ENCODE measurements at places on chromosomes 12 and 14.

- no peak for DNase-seq
Measured at GRCh38 chr12:2691006-2691344, 103.8 kb upstream of the FKBP4 start.

DNA sequence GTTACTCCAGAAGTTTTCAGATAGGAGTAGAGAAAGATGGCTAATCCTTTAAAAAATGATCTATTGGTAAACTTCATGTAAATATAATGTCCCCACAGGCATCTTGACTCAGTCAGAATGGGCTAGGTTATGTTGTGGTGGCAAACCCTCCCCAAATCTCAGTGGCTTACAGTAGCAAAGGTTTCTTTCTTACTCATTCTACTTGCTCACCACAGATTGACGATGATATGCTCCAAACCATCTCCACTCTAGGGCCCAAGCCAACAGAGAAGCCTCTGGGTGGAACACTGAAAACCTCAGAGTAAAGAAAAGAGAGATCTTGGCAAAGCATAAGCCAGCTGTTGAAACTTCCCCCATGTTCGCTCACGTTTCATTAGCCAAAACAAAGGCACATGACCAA lies 146.4 kb downstream of the EMP1 start:
- no peak for DNase-seq

GRCh38 chr12:4046495-4046840 lies 173.3 kb upstream of the PARP11 start:
- DNase-seq, result no peak

GRCh38 chr12:131800594-131801135 lies 27.5 kb upstream of the MMP17 start:
- no peak for DNase-seq

GRCh38 chr12:129911428-129912049 lies 7.7 kb upstream of the TMEM132D start:
- DNase-seq, result no peak

- no peak for DNase-seq
Measured at GRCh38 chr12:81206429-81206828, 128.6 kb downstream of the ACSS3 start.

- no peak for DNase-seq
Measured at GRCh38 chr12:100688451-100688864, 106.1 kb upstream of the ANO4 start.

DNA sequence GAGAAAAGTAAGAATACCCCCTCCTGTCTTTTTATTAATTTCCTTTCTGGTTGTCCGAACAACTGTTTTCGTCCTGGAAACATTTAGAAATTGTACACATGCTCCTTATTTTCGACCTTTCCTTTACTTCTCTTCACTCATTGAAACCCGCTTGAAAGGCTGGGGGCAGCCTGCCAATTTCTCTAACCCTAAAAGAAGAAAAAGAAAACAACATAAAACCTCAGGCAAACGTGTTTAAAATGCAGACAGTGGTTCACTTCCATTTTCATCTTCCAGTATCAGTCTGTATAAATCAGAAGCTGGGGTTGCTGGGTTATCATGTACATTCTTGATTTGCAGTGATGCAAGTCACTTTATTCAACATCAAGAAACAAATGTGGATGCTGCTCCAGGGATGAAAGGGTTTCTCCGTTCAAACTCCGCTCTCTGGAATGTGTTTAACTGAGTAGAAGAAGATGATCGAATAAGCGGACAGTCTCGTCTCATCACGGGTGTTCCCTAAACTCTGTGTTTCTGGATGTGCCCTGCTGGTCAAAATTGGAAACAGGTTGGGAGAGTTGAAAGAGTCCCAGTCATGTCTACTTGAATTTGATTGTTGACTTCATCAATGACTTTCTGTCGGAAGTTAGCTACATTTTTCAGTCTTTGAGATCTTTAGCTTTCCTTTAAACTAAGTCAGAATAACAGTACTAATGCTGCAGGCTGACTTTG lies 1042.2 kb downstream of the BCL11B start:
- no peak for DNase-seq

GRCh38 chr14:57749267-57749666 lies 116.6 kb downstream of the SLC35F4 start:
- DNase-seq, result no peak

- peak; percentile 69 for DNase-seq
Measured at GRCh38 chr12:109099431-109100020, 2.1 kb downstream of the UNG start.

DNA sequence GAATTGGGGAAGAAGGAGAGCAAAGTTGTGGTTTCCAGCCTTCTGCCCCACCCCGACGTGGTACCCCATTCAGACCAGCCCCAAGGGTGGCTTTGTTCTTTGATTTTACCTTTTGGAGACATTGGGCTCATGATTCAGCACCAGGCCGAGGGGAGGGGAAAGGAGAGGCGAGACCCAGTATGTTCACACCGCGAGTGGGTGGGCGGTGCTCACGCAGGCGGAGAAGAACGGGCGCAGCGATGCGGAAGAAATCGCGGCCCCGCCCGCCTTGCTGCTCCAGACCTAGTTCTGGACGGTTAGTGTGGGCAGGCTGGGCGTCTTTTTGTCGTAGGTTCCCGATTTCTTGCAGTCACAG lies 963 bp downstream of the ATL1 start:
- no peak for DNase-seq

DNA sequence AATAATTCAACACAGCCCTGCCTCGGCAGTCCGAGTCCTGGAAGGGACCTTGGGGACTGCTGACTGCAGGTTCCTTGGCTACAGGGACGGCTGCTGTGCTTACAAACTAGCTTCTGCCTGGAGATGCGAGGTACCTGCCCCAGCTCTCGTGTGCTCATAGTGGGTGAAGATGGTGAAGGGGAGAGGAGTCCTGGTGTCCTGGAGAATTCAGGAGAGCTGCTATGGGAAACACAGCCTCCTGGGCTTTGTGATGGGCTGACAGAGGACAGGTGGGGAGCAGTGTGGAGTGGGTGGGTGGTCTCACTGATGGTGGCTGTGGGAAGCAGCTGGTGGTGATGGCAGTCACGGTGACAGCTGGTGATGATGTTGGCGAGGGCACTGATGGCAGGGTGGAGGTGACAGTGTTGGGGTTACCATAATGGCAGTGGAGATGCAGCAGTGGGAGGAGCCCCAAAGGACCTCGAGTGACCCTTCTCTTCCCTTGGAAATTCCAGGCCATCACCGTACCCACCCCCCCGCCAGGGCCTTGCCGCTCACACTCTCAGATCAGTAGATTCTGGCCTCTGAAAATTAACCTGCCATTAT lies 32.8 kb downstream of the HVCN1 start:
- no peak for DNase-seq

DNA sequence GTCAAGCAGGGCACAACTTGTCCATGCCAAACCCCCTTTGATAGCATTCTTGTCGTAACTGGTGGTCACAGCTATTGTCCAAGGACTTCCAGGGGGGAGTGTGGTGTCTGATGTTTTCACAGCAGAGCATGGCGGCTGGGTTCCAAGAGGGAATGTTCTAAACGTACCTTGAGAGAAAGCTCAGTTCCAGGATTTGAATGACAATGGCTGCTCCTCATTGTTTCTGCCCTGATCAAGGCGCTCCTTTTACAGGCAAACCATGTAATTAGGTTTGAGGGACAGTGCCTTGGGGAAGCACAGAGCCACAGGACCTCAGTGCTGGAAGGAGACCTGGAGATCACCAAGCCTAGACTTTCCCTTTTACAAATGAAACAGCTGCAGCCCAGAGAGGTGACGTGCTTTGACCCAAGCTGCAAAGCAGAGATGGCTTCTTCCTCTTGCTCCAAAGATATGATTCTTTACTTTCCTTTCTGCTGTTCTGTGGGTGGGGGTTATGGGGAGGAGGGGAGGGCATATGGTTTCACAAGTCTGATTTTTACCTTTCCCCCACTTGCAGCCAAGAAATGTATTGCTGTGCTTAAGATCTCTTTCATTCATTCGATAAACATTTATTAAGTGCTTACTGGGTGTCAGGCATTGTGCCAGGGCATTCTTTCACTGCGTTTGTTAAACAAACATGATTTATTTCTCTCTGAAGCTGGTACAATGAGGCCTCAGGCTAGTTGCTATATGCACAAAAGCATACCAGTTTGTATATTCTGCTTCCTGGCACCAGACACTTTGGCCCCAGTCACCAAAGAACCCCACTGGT lies 172.8 kb downstream of the KTN1 start:
- DNase-seq, result no peak

DNA sequence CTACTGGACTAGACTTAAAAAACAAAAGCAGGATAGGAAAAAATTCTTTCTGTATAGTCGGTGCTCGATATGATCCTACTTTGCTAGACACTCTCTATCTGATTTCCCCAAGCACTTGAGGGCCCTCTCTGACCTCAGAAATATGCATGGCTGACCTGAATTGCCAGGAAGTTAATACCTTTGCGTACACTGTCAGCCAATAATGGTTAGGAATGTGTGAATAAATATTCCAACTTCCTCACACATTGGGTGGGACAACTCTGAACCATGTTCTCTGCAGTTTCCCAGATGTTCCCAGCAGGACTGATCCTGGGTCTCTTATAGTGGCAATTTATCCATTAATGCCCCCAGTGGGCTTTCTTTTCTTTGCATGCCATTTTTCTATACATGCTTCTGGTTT lies 20.5 kb upstream of the RPL10L start:
- DNase-seq, result no peak

DNA sequence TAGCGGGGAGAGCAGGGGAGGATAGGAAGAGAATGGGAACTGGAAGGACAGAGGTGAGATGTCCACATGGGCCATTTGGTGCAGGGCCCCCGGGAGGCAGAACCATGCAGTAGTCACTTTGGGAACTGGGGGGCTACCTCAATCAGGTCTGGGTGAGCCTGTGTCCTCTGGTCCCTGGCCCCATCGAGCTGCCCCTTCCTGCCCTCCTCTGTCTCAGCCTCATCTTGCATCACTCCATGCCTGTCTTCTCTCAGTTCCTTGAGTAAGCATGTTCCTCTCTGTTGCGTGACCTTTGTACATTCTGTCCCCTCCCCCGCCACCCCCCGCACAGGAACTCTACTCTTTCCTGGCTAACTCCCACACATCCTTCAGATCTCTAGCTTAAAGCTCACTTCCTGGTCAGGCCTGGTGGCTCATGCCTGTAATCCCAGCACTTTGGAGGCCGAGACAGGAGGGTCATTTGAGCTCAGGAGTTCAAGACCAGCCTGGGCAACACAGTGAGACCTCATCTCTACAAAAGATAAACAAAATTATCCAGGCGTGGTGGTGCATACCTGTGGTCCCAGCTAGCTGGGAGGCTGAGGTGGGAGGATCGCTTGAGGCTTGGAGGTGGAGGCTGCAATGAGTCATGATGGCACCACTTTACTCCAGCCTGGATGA lies 23.2 kb downstream of the FOS start:
- peak; percentile 69 for DNase-seq

DNA sequence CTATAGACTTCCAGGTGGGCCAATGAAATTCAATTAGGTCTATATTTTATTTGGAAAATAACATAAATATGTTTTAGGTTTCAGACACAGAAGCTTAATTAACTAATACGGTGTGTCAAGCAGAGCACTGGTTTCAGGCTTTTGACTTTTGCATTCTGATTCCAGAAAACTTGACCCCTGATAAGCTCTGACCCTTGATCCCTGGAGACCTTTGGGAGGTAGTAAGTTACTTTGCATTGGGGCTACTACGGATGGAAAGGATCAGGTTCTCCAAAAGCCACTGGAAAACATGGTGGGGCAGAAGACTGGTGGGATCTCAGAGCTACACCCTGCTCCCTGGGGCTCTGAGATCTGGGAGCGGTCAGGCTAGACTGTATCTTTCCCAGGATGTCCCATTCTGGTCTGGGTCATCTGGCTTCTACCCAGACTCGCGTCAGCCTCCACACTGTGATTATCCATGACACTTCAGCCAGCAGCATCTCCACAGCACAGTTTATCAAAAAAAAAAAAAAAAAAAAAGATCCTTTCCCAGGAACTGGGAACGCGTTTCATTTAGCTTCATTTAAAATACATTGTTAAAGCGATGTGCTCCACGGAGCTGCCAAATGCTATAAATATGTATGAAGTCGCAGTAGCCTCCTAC lies 17.8 kb upstream of the EMP1 start:
- no peak for DNase-seq

DNA sequence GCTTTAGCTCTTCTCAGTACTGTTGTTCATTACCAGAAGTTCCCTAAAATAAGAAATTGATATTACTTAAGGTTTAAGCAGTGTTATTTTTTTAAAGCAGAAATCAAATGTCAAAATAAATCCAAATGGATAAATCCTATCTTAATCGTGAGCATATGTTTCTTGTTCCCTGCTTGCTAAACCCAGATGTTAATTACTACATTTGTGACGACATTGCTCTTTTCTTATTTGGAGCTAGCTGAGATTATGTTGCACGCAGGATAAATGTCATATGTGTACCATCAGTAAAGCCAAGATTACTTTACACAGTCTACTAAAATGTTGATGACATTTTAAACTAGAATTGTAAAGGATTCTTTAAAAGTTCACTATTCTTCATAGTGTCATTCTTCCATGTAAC lies 157.5 kb downstream of the PLCZ1 start:
- no peak for DNase-seq

DNA sequence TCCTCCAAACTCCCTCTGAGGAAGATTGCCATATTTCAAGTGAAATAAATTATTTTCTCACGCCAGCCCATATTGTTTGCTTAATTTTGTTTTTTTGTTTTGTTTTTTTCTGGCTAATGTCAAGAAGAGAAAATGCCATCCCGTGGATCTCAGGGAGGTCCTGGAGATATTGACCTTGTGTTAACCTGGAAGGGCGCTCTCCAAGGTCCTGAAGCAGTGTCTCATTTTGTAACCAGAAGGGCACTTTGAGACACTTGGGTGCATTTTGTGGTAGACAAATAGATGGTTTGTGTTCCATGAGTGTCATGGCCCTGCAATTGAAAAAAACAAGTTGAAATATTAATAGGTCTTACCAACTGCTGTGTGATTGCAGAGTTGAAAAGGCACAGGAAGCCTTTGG lies 268.9 kb downstream of the SUDS3 start:
- no peak for DNase-seq

DNA sequence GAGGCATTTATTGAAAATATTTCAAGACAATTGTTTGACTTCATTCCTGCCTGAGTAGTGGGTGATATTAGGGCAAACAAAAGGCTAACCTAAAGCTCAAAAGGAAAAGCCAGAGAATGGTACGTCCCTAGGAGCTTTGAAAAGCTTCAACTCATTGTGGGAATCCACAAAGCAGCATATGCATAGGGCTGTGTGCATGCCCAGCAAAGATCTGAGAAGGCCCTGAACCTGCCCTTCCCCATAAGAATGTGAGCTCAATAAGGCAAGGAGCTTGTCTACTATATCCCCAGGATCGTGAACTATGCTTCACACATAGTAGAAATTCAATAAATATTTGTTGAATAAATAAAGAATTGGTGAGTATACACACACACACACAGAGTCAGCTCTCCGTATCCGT lies 19.1 kb upstream of the RAD52 start:
- DNase-seq, result no peak

DNA sequence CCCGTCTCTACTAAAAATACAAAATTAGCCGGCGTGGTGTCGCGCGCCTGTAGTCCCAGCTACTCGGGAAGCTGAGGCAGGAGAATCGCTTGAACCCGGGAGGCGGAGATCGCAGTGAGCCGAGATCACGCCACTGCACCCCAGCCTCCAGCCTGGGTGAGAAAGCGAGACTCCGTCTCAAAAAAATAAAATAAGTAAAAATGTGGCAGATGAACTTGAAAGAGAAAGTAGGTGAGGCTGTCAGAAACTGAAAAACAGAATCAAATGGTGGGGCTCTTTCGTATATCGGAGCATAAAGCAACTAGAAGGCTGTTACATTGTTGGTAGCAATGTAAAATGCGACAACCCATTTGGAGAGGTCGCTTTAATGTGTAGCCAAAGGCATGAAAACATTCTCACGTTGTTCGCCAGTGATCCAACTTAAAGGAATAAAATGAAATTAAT lies 767 bp upstream of the CCNT1 start:
- no peak for DNase-seq
